Metanephros (tissue), 2 donors: ENCODE measurements at places on chromosomes 6 and 20. TPM values are rescaled to one million over a fixed set of nuclear protein-coding genes. Genes with fewer than 3 reads are reported as not detected.

The B3GALT4 gene
- 7.9 TPM for total RNA-seq

The GUCA1A gene
- total RNA-seq: not detected

The PROKR2 gene
- not detected for total RNA-seq

The LYRM4 gene
- total RNA-seq: 19.3 TPM

The PEX6 gene
- 30.1 TPM for total RNA-seq

The ZBP1 gene
- 0.23 TPM for total RNA-seq

The PXDC1 gene
- 22.7 TPM for total RNA-seq

The RFX6 gene
- total RNA-seq: not detected

The OOEP gene
- not detected for total RNA-seq

The MDFI gene
- total RNA-seq: 45.7 TPM

The LINC00237 gene
- not detected for total RNA-seq

The ECT2L gene
- total RNA-seq: 0.06 TPM

The MPIG6B gene
- 4.7 TPM for total RNA-seq

The BEND6 gene
- total RNA-seq: 2.5 TPM

The KHDC1 gene
- 4.5 TPM for total RNA-seq

The HAO1 gene
- total RNA-seq: not detected

The PI3 gene
- total RNA-seq: not detected

The SYCP2 gene
- 8.4 TPM for total RNA-seq

The PPIL6 gene
- total RNA-seq: 11.7 TPM
